ENCODE measurements at places on chromosomes 3 and 15.

DNA sequence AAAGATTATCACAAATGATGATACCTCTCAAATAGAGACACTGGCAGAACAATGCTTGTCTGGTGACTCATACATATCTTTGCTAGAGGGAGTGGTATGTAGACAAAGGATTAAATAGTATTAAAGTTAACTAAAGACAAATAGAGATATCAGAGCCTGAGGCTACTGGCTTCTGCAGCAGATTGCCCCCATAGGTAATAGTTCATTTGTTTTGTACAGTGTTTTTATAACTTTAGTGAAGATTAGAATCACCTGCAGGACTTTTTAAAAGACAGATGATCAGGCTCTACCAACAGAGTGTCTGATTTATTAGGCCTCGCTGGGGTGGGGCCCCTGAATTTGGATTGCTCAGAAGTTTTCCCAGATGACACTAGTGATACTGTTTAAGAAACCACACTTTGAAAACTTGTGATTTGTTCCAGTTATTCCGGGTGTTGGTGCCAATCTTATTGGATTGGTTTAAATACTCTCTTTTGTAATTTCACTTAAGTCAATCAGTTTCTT lies 96.4 kb downstream of the NAALADL2 start:
- no peak for DNase-seq

- no peak for DNase-seq
Measured at GRCh38 chr3:63450634-63451363, 172.7 kb downstream of the SYNPR start.

DNA sequence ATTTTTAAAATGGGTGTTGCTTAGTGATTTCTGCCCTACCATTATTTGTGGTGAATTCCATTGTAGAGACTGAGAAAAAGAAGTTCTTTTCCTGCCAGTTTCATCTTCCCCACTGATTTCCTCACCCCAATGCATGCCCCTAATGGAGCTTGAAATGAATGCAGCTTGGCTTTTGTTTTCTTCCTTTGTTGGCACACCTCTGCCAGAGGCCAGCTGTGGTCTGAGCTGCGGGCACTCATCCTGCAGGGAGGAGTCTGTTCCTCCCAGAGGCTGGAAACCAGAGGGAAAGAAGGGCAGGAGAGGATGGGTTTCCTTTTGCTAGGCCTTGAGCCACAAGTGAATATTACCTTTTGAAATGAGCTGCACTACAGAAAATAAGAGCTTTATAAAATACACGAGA lies 9.3 kb upstream of the ST8SIA2 start:
- DNase-seq: no peak

DNA sequence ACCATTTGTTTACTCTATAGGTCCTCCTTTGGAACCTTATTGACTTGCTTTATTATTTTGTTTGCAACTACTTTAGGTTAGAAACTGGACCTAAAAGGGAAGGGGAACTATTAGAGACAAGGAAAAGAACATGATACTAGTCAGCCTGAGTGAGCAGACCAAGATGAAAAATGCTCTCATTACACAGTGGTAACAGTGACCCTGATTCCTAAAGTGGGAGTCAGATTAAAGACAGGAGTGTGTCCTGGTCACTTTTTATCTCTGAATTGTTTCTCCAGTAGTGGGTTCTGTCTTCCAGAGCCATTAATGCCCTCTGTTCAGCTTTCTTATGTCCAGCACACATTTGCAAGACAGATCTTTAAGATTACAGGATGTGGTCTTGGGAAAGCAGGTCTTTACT lies 124.1 kb downstream of the TMEM108 start:
- no peak for DNase-seq

DNA sequence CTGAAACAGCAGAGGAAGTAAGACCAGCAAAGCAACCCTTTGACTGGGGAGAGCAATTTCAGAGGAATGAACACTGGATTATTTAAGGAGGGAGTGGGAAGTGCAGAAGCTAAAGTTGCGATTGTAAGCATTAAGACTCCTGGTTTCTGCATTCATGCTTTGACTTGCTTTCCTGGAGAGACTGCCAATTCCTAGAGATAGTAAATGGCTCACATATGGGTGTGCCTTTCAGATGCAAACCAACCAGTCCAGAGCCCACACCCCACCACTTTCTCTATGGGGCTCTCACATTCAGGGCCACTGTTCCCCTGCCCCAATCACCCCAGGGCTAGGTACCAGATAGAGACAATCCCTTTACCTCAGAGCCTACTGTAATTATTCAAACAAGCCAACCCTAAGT lies 200.9 kb upstream of the EIF1B start:
- DNase-seq: no peak

DNA sequence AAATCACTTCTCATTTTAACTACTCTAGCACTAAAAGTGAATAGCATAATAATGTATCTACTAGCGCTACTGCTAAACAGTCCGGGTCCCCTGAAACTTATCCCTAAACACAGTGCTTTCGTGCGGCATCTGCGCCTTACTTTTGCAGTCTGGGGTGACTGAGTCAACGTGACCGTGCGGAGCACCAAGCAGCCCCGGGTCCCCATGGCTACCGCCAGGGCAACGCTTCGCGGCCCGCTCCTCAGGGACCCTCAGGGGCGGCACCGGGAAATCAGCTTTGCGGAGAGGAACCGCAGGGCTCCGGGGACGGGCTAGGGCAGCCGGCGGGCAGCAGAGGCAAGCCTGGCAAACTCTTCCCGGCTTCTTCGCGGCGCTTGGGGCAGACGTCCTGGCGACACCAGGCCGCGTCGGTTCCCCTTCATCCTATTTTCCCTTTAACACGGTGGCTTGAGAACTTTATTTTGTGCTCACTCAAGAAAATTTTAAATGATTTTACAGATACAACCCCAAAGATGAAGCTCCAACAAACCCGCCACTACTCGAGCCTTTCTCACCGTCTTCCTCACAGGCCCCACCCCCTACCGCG lies 757 bp upstream of the DIPK2A start:
- DNase-seq: peak; percentile 44

DNA sequence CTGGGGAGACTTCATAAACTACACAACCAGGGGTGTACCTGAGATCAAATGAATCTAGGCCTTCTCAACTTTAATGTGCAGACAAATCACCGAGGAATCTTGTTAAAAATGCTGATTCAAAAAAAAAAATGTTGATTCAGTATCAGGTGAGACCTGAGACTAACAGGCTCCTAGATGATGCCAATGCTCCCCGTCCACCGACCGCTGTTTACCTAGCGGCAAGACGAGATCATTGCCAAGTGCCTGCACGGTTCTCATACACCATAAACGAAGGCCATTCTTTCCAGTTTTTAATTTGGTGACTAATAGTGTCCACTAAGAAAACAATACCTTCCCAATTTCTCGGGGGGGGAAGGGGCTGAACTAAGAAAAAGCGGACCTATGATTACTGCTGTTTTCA lies 2.5 kb upstream of the FSIP1 start:
- no peak for DNase-seq

GRCh38 chr15:64747578-64747977 lies 27.8 kb downstream of the RBPMS2 start:
- DNase-seq: no peak

GRCh38 chr3:94162700-94163099 lies 99.8 kb downstream of the NSUN3 start:
- DNase-seq: peak; percentile 23

DNA sequence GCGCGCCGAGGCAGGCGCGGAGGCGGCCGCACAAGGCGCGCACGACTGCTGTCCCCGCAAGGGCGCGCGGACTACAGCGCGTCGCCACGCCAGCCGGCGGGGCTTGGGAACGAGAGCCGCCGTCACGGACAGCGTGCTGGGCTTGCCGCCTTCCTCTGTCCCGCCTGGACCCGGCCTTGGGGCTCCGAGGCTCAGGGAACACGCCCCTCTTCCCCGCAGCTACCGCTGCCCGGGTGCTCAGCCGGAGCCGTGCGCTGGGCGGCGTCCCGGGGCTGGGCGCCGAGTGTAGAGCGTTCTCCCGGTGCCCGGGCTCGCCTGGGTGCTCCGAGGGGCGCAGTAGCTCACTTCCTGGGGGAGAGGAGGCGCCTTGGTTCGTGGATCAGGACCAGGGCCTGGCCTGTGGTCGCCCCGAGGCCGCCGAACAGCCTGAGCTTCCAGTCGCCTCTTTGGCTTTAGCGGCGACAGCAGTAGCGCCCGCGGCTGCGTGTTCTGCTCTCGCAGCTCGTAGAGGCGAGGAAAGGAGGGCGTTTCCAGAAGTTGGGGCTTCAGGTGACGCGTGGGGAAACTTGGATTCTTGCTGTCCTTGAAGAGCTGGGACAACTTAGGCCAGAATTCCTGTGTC lies 226.7 kb upstream of the C2CD4B start:
- peak; percentile 27 for DNase-seq

DNA sequence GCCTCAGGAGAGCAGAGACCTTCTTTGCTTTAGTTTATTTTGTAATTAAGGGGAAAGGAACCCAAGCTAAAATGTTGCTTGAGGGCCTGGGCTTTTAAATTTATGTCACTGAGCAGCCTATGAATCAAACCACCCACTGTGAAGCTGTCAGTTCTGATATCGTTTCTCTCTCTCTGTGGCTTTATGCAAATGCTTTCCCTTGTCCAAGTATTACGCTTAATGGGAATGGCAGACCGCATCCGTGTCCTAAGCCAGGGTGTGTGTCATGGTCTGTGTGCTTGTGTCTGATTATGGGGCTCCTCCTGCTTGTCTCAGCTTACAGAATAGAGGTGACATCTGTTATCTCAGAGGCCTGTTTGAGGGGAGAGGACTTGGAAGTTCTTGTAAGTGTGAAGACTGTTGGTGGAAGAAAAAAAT lies 82.4 kb downstream of the EBLN2 start:
- DNase-seq: no peak

GRCh38 chr15:82774496-82774895 lies 31.4 kb downstream of the FSD2 start:
- DNase-seq: no peak

GRCh38 chr3:9673082-9673481 lies 23.8 kb downstream of the MTMR14 start:
- no peak for DNase-seq

DNA sequence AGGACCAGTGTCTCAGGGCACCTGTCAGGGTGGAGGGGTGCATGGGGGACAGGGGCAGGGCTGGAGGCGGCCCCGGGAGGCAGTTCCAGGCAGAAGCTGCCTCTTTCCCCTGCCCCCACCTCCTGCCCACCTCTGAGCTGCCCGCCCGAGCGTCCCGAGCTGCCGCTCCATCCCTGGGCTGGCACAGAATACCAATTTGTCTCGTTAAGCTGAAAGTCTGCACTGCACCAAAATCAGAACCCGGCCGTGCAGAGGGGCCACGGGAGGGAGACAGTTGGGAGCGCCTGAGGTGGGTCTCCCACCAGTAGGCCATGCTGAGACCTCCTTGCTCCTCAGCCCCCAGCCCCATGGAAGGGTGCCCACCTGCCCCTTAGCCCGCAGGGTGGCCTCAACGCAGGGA lies 1.3 kb upstream of the ATP2B2 start:
- DNase-seq: no peak

- no peak for DNase-seq
Measured at GRCh38 chr15:91936182-91936775, 82.8 kb downstream of the SLCO3A1 start.

DNA sequence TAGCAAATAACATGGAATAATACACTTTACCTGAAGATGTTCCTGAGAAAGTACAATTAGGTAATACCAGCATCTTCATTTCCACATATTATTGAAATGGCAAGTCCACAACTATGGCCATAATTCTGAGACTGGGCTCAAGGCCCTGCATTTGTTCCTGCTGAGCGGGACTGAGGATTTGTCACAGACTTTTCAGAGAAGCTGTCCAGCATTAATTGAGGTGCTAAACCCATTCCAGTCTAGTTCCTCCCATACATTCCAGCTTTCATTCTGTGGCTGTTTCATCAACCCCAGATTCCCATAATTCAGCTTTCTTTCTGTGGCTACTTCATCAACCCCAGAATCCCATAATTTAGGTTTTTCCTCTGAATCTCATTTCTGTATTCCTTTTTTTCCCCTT lies 293.4 kb upstream of the GBE1 start:
- DNase-seq: no peak

GRCh38 chr3:66153481-66154443 lies 67.0 kb upstream of the SLC25A26 start:
- no peak for DNase-seq

- no peak for DNase-seq
Measured at GRCh38 chr3:98188545-98188944, 22.0 kb downstream of the OR5H15 start.

DNA sequence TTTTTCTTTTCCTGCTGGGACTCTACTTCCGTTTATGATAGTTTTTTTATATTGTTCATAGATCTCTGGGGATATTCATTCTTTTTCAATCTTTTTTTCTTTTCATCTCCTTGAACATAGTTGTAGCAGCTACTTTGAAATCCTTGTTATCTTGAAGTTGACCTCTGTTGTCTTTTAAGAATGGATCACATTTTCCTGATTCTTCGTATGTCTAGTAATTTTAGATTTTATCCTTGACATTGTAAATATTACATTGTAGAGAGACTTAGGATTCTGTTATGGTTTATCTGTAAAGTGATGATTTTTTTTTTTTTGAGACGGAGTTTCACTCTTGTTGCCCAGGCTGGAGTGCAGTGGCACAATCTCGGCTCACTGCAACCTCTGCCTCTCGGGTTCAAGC lies 20.5 kb downstream of the MKRN2 start:
- DNase-seq: no peak

DNA sequence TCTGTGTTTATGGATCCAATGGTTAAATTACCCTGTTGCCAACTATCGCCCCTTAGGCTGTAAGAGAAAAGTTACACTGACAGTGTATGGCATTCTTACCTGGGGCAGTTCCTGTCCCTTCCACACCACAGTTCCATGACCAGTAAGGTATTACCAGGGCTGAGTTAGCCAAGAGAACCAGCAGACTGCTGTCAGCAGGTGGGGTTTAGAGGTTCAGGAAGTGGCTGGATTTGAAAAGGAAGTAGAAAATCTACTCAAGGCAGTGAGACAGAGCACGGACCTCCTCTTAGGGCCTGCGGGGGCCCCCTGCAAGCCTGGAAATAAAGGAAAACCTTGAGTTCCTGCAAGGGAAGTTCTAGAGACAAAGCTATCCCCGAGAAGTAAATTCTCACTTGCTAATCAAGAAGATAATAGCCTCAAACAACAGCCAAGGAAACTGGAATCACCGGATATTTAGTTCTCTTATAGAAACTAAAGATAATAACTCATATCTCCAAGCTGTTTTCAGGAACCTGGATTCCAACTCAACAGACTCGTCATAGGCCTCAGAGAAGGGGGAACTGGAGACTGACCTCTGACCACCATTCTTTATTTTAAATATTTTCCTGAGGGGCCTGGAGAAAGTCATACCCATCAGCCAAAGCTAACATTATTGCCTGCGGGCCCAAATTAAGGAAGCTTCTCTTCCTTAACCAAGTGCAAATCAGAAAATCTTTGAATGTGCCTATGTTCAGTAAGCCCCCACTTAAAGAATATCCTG lies 161.7 kb downstream of the ANXA2 start:
- no peak for DNase-seq

GRCh38 chr3:139746481-139746880 lies 68.7 kb upstream of the NMNAT3 start:
- DNase-seq: no peak

DNA sequence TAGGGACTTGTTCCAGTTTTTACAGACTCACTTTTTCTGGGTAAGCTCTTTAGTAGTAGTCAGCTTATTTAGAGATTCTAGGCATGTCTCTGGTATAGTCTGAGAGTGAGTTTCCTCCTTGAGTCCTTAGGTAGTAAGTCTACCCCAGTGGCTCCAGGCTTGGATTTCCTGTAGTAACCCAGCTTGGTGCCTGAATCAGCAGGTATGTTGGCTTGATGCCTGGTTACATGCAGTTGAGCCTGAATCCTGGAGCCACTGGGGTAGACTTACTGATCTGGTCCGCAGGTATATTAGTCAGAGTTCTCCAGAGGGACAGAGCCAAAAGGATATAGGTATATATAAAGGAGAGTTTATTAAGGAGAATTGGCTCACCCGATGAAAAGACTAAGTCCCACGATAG lies 85.8 kb upstream of the RBMS3 start:
- no peak for DNase-seq

Data from kidney capillary endothelial cell (primary cell).